ENCODE measurements at places on chromosomes 1 and 21.

DNA sequence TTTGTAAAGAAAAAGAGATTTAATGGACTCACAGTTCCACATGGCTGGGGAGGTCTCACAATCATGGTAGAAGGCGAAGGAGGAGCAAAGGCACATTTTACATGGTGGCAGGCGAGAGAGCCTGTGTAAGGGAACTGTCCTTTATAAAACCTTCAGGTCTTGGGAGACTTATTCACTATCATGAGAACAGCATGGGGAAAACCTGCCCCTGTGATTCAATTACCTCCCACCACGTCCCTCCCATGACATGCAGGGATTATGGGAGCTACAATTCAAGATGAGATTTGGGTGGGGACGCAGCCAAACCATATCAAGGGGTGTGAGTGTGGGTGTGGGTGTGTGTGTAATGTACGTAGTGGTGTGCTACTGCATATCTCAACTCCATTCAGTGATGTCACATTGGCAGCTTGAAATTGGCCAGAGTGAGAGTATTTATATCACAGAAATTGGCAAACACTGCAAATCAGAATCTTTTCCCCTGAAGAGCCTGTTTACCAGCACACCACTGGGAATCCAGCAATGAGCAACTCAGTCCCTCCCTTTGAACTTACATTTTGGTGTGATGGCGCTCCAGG, 5.4 kb downstream of the ARHGEF10L start:
- no peak for DNase-seq

- no peak for DNase-seq
These were observed 38.6 kb downstream of the LHX9 start for GRCh38 chr1:197955486-197956394.

- DNase-seq: no peak
These were observed 94.5 kb upstream of the LPGAT1 start for GRCh38 chr1:211925016-211925415.

GRCh38 chr1:182200025-182200812, 138.7 kb upstream of the ZNF648 start:
- DNase-seq: no peak

DNA sequence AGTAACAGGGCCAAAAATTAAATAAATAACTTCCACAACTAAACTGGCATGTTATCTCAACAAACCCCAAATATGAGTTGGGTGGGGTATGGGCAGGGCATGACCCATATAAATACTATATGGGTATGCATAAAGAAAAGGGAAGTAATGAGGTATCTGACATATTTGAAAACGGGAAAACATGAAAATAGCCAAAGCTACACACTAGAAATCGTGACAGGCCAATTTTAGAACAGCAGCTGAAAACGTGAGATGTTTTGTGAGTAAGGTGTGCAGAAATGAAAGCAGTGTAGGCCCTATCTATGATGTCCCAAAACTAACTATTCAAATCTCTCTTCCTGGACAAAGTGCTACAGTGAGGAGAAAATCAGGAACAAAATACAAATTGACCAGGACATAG, 537.9 kb upstream of the NR5A2 start:
- no peak for DNase-seq

DNA sequence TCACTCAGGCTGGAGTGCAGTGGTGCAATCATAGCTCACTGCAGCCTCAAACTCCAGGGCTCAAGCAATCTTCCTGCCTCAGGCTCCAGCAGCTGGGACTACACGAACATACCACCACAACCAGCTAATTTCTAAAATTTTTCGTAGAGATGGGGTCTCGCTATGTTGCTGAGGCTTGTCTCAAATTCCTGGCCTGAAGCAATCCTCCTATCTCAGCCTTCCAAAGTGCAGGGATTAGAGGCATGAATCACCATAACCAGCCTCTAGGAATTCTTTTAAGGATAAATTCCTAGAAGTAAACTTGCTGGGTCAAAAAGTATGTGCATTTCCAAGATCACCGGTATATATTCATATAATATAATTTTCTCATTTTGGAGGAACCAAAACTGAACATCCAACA, 17.6 kb upstream of the HUNK start:
- no peak for DNase-seq

- DNase-seq: no peak
These were observed 9.1 kb upstream of the GUCA2B start for GRCh38 chr1:42143896-42144710.

DNA sequence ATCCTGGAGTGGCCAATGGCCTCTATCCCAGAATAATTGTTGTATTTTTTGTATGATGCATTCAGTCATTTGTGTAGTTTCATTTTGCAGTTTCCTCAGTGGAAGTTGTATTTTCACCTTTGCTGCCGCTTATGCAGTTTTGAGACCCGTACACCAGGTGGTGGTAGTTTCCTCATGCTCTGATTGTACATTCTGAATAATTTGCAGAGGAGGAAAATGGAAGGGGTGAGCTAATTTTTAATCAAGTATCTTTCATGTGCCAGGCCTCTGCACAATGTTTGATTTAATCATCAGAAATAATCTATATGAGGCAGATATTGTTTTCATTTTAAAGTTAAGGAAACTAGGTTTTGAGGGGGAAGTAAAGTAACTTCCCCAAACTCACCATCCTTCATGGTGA, 29.5 kb downstream of the HLX start:
- DNase-seq: no peak

- no peak for DNase-seq
These were observed 9.8 kb downstream of the SCMH1 start for GRCh38 chr1:41232305-41232704.

DNA sequence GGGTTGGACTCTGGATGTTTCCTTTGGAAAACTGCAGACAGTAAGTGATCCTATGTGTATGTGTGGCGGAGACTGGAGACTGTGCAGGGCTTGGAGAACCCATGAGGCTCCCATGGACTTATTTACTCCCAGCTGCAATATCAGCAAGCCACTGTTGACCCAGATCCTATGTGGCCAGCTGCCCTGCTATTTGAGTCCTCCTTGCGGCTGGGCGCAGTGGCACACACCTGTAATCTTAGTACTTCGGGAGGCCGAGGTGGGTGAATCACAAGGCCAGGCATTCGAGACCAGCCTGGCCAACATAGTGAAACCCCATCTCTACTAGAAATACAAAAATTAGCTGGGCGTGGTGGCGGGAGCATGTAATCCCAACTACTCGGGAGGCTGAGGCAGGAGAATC, 83.5 kb downstream of the TLR5 start:
- DNase-seq: no peak

All from activated CD4-positive, CD25-positive, alpha-beta regulatory T cell treated with anti-CD3 and anti-CD28 coated beads, Interleukin-2, amount 50 U/mL, for 72 hours (primary cell).